Type B pancreatic cell (in vitro differentiated cells): ENCODE measurements at places on chromosomes 7 and 10.

GRCh38 chr7:107971613-107972012, 31.3 kb downstream of the LAMB1 start:
- no peak for DNase-seq

DNA sequence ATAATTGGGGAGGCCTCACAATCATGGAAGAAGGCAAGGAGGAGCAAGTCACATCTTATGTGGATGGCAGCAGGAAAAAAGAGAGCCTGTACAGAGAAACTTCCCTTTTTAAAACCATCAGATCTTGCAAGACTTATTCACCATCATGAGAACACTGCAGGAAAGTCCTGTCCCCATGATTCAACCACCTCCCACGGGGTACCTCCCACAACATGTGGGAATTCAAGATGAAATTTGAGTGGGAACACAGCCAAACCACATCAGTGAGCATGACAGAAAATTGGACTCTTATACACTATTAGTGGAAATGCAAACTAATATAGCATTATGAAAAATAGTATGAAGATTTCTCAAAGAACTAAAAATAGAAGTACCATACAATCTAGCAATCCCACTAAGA, 271.2 kb downstream of the MAGI2 start:
- DNase-seq = no peak

DNA sequence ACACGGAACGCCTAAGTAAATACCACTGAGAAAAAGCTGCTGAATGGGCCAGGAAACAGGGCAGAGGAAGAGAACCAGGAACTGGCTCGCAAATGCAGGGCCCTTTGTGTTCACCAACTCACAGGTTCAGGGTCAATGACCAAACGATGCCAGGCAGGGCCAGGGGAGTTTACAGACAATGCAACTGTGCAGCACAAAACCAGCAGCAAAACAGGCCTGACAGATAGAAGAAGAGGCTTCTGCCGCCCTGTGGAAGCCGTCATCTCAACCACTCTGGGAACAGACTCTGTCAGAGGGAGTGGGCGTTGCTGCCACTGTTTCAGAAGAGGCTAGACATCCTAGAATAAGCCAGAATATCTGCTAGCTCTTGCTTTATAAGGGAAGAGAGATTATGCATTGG, 117.9 kb downstream of the KMT2E start:
- DNase-seq = no peak

- no peak for DNase-seq
Observed at GRCh38 chr7:13017333-13017857, 330.0 kb downstream of the ARL4A start.

- DNase-seq = no peak
Observed at GRCh38 chr10:76251841-76252671, 820.6 kb downstream of the LRMDA start.

DNA sequence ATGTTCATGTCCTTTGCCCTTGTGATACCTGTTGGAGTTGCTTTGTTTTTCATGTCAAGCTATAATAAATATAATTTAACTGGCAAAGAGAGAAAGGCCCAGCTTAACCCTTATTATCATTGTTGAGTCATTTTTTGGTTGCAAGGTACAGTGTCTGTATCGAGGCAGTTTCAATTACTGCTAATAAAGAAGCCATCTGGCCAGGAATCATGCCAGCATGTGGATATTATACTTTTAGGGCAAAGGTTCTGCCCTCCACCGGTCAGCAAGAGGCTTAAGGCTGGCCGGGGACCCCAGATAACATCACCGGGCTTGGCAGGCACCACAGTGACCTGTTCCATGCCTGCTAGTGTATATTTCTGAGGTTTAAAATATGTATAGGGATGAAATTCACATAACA, 9.0 kb upstream of the CYP3A4 start:
- no peak for DNase-seq

GRCh38 chr10:8407501-8408021, 353.1 kb downstream of the GATA3 start:
- no peak for DNase-seq

DNA sequence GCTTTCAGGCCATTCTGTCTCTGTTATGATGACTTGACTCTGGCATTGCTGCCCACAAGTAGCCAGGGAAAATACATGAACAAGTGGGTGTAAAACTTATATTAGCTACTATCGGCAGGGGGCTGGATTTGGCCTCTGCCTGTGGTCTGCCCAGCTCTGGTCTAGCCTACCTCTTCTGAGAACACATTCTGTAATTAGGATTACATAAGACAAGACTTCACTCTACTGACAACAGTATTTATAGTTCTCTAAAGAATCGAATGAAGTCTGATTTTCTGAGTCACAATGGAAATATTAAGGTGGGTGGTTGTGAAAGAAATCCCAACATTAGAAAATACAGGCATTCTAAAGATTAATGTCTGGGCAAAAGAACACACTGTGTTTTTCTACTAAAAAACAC, 55.5 kb downstream of the DLD start:
- no peak for DNase-seq

DNA sequence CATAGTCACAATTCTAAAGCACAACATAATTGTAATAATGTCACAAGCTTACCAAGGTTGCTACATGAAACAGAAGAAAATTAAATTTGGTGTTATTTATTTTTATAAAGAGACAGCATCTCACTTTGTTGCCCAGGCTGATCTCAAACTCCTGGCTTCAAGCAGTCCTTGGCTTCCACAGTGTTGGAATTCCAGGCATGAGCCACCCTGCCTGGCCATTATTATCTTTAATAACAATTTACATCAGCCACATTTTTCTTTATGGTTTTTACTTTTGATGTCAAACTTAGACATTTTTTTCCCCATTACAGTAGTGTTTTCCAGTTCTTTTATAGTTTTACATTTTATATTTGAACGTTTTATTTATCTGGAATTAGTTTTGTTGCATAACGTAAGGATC, 46.7 kb downstream of the BMPR1A start:
- no peak for DNase-seq

DNA sequence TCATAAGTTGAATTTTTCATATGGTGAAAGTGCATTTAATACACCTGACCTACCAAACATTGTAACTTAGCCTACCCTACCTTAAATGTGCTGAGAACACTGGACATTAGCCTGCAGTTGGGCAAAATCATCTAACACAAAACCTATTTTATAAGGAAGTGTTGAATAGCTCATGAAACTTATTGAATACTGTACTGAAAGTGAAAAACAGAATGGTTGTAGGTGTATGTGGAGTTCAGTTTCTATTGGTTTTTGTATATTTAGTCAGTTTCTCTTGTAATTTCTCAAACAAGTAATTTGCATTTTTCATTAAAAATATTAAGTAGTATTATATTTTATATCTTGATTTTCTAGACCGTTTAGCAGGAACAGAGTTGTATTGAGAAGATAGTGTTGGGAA, 15.3 kb downstream of the CCDC7 start:
- DNase-seq = no peak

GRCh38 chr10:31612082-31612481, 293.1 kb downstream of the ZEB1 start:
- DNase-seq = no peak

DNA sequence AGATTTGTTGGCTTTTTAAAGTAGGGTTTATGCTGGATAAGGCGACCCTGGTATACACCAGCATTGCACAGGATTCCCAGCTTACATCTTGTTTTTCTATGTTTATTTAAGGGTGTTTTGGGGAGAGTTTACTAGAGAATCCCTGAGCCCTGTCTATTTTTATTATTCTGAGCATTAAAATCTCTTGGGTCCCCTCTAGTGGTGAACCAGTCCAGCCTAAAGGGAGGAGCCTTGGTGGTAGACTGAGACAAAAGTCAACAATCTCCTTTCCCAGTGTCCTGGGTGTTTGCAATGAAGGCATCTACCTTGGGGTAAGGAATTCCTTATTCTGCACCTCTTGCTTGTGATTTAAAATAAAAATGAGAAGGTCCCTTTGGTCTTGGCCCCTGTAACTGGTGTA, 38.2 kb downstream of the ANTXRL start:
- no peak for DNase-seq

- no peak for DNase-seq
Observed at GRCh38 chr7:37282927-37283326, 165.7 kb downstream of the ELMO1 start.

DNA sequence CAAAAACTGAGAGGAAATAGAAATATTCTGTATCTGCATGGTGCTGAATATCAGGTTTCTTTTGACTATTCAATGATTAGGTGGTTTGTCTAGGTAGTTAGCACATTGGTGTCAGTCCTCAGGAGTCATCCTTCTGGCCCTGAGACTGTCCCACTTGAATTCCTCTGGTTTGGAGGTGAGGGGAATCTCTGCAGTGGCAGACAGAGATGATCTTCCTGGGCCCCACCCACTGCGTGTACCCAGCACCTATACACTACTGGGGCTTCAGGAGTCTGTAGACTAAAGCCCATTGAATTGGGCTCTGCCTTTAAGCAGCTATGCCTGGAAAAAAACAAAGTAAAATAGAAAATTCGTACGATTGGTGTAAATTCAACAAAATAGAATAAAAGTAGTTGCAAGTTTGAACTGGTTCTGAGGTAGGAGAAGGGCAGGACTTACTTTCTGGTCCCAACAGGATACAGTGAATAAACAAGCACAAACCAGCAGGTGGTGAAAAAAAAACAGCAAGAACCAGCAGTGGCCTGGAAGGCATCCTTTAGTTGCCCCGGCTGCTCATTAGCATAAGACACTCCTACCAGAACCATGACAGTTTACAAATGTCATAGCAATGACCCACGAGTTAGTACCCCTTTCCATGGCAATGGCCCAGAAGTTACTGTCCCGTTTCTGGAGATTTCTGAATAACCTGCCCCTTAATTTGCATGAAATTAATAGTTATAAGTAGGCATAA, 1.7 kb downstream of the LIPM start:
- DNase-seq = no peak

DNA sequence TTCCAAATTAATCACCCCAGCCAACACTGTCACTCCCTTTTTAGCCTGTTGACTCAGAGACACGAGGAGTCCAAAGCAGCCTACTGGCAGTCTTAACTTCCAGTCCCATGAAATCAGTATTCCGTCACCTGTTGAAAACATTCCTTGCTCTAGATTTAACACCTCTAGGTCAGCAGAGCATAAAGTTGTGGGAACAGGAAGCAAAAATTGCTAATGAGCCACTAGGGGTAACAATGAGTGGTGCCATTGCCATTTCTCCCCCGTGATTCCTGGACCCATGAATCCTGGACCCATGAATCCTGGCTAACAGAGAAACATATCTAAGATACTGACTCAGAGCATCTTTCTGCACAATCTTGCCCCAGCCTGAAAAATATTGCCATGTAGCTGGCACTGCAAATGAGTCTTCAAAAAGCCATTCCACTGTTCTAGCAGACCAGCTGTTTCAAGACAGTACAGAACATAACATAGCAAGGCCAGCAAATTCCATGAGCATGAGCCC, 252.7 kb upstream of the PTER start:
- no peak for DNase-seq

- DNase-seq = no peak
Observed at GRCh38 chr10:32929634-32930033, 28.4 kb downstream of the ITGB1 start.

GRCh38 chr7:30533886-30534285, 29.3 kb upstream of the GGCT start:
- no peak for DNase-seq

GRCh38 chr10:7541137-7542087, 125.4 kb downstream of the ITIH5 start:
- DNase-seq = no peak

GRCh38 chr10:99364125-99364524, 35.0 kb downstream of the CNNM1 start:
- DNase-seq = no peak

GRCh38 chr10:71888623-71889387, 37.8 kb upstream of the PSAP start:
- DNase-seq = no peak

DNA sequence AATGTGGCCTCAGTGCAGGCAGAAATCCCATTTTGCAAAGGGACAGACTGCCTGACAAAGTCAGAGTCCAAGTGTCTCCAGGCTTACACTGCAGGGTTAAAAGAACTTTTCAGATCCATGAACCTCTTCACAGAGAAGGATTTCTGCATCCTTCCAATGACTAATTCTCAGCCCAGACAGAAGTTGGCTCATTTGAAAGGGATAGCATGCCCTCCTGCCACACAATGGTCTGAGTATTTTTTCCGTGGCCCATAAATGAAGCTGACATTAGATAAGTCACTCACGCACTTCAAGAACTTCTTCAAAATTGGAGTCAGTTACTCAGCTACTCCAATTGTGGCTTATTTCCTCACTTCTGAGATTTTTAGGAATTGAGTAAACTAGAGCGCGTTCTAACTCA, 170.2 kb downstream of the PLXNA4 start:
- no peak for DNase-seq

DNA sequence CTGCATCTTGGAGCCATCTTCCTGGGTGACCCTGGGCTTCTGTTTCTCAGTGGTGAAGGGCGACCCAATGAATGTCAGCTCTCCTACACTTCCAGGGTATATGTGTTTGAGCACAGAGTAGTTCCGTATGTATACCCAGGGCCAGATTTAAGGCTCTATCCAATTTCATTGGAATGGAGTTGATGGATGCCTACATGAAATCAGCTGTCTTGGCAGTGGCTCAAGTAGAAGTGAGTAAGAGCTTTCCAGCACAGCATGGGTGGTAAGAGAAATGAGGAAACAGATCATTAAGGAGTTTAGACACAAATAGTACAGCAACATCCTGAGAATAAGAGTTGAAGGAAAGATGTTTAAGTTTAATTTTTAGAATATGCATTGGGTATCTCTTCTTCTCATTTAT, 433.0 kb downstream of the PAXIP1 start:
- DNase-seq = no peak

DNA sequence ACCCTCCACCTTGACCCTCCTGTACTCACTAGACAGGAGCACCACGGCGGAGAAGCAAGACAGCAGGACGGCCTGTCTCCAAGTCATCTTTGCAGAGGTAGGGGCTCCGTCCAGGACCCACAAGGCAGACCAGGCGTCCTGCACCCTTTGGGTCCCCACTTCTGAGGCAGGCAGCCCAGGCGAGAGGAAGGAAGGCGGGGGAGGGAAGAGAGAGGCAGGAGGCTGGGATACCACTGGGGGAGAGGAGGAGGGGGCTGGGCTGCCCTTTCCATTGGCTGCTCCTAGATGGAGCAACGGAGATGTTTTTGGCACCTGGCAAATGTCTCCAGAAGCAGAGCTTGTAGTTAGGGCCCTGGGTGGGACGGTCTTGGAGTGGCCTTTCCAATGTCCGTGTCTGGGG, at the start of gene UCMA:
TSS of gene UCMA (minus strand) at position 203 of the 400 bp plus-strand sequence. CDS start at position 87, 116 bp downstream.
- no peak for DNase-seq

- DNase-seq = no peak
Observed at GRCh38 chr7:22549051-22549450, 49.1 kb upstream of the STEAP1B start.

DNA sequence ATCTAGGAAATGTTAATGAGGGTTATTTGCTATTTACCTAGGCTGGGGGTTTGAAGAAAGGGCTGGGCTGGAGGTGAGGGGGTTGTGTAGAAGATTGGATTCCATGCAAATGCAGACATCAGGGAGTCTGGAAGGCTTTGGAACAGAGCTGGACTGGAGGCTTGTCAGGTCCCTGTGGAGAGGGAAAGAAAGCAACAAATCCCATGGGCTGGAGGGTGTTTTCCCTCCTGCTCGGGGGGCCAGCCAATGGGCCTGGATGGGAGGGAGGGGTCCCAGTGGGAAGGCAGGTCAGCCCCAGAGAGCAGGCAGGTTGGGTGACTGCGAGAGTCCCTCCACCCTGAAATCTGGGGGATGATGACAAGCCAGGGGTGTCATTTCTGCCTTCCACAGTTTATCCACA, 431.8 kb downstream of the RPS24 start:
- DNase-seq = peak; percentile 58
